Suppressor macrophage treated with lipopolysaccharide for 4 hours (primary cell): ENCODE measurements at places on chromosomes 16 and 17.

DNA sequence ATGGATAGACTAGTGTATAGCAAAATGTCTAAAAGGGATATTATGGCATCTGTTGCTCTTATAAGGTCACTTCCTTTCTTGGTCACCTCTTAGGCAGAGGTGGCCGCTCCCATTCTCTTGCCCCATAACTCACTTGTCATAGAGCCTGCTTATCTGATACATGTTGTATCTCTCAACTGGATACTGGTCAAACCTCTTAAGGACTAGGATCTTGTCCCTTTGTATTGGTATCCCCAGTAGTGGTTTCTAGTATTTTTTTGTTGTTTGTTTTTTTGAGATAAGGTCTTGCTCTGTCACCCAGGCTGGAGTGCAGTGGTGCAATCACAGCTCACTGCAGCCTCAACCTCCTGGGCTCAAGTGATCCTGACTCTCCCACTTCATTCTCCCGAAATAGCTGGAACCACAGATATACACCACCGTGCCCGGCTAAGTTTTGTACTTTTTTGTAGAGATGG, 27.0 kb downstream of the ZSWIM7 start:
- DNase-seq: no peak

DNA sequence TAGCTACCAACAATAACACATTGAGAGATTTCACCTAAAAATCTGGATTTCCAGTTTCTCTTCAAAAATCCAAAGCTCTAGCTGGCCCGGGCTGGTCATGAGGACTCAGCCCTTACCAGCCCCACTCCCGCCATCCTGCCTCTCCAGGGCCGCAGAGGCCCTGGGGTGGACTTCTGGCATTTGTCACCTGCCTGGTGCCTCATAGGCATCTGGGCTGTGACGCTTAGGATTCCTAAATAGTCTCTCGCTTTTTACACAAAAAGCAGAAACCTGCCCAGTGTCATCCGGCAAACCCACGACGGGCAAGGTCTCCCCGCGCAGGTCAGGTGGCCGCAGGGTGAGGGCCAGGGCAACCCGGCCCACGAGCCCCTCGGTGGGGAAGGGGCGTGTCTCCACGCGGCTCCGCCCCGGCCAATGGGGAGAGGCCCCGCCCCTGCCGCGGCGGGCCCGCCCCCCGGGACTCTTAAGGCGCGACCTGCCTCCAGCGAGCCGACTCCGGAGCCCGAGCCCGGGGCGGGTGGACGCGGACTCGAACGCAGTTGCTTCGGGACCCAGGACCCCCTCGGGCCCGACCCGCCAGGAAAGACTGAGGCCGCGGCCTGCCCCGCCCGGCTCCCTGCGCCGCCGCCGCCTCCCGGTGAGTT, at the start of gene VASN:
Gene VASN (plus strand): TSS at position 492 of the 644 bp plus-strand sequence. CDS start 9,030 bp downstream, outside the sequence.
- DNase-seq: peak; percentile 61

GRCh38 chr17:58156839-58157803, 8.9 kb downstream of the OR4D1 start:
- peak; percentile 33 for DNase-seq

- DNase-seq: no peak
Measured at GRCh38 chr17:57679356-57679755, 65.7 kb downstream of the CCDC182 start.

- no peak for DNase-seq
Measured at GRCh38 chr17:59632398-59632797, 12.7 kb downstream of the CLTC start.

GRCh38 chr16:31487071-31487719, 4.3 kb downstream of the SLC5A2 start:
- DNase-seq: no peak
